Activated naive CD4-positive, alpha-beta T cell treated with anti-CD3 and anti-CD28 coated beads, Interleukin-2, amount 50 U/mL, for 72 hours (primary cell): ENCODE measurements at places on chromosomes 12 and 14.

- DNase-seq: no peak
Observed at GRCh38 chr12:59414051-59414450, 181.8 kb upstream of the SLC16A7 start.

DNA sequence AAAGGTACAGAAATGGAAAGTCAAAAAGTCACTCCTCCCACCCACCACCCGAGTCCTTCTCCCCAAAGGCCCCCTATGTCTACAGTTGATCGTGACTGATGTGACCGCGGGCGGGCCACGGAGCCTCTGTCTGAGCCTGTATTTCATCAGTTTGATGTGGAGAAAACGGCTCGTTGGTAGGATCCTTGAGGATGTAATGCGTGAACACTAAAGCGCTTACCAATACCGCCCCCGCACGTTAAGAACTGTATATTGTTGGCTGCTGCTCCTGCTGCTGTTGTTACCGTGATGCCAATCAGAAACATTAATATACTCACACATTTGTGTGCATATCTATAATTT lies 24.6 kb upstream of the UBC start:
- DNase-seq: peak; percentile 52

- no peak for DNase-seq
Observed at GRCh38 chr14:89430391-89431236, 13.6 kb upstream of the FOXN3 start.

- DNase-seq: no peak
Observed at GRCh38 chr14:100762089-100762515, 35.4 kb downstream of the DLK1 start.

GRCh38 chr12:106981788-106982187 lies 5.2 kb downstream of the MTERF2 start:
- DNase-seq: no peak

GRCh38 chr12:109880043-109880931 lies at the start of gene GLTP:
GLTP (minus strand) TSS chr12:109880541; CDS start chr12:109880374, 167 bp downstream.
- DNase-seq: peak; percentile 95

- no peak for DNase-seq
Observed at GRCh38 chr12:95215949-95216348, 1.3 kb downstream of the FGD6 start.

DNA sequence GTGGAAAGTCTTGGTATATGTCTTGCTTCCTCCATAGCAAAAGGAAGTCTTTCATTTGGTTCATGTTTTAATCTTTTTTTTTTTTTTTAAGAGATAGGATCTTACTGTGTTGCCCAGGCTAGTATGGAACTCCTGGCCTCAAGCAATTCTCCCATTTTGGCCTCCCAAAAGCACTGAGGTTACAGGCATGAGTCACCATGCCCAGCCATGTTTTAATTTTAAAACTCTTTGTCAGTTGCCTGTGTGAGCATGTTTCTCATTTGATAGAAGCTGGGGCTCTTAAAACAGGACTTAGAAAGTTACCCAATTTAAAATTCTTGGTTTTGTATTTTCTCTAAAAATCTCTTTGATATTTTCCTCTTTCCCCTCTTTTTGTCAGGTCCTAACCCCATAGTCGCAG lies 45.0 kb upstream of the REP15 start:
- no peak for DNase-seq

- no peak for DNase-seq
Observed at GRCh38 chr12:18281941-18282340, 20.6 kb downstream of the PIK3C2G start.

DNA sequence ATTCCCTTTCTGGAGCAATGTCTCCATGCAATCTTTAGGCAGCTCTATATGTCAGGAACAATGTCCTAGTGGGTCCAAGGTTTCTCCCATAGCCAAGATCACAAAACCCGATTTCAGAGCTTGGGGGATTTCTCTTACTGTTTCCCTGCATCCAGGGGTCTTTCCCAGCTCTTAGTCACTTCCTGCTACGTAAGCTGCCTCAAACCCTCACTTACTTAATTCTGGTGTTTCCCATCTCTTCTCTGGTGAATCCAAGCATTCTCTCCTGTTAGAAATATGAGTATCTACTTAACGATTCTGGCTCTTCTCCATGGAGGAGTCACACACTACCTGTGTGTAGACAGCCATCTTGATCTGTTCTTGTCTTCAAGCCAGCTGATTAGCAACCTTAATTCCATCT lies 80.0 kb downstream of the IFNG-AS1 start:
- DNase-seq: no peak
